ENCODE measurements at places on chromosomes 3 and 15. TPM values are rescaled to one million over a fixed set of nuclear protein-coding genes. Genes with fewer than 3 reads are reported as not detected.
A peak's percentile ranks its signal among the peaks of the same experiment; 100 is the strongest.

GRCh38 chr3:136192831-136193230, 3.3 kb downstream of the MSL2 start:
- DNase-seq, result no peak

- no peak for DNase-seq
Observed at GRCh38 chr3:17964108-17964507, 221.7 kb upstream of the TBC1D5 start.

Gene PFN2
- polyA plus RNA-seq, result 442 TPM

GRCh38 chr3:153906366-153906765, 214.8 kb upstream of the ARHGEF26 start:
- no peak for DNase-seq

DNA sequence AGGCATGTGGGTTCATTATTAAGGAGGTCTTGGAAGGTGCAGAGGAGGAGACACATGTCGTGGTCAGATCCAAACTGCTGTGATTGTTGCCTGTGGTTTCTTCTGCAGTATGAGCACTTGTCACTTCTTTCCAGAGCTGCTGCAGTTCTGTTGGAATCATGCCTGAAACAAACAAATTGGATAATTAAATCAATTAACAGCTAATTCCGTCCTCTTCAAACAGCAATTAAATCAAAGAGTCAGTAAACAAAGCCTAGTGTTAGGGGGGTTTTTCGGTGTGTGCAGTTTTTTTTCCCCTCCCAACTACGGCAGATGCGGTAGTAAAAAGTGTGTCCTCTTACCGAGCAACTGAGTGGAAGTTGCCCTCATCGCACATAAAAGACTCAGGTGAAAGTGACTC, 542.2 kb downstream of the FOXP1 start:
- no peak for DNase-seq

- peak; percentile 41 for DNase-seq
Observed at GRCh38 chr3:113948015-113948917, 453 bp downstream of the ZDHHC23 start.

- DNase-seq, result peak; percentile 68
Observed at GRCh38 chr15:63474810-63475316, 29.5 kb upstream of the USP3 start.

DNA sequence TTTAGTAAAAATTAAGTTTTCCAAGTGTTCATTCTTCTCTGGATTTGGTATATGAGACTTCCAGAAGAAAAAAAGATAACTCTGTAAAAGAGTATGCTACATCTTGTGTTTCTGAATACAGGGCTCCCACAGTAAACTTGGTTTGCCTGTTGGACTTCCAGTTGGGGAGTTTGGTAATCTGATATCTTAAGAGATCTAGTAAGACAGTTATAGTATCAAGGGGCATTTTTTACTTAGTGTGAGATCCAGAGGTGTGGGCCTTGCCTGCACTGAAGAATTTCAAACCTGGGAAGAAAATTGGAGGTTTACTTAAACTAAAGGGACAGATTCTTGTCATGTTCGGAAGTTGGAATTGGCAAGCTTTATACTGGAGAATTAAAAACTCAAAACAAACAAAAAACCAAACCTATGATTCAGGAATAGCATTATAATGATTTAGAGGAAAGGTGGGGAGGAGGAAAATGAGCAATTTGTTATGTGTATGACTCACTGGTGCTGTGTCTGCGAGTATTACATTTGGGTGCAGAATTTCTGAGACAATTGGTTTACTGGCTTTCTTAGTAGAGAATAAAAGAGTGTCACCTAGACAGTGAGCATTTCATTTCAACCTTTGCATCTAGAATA, 58.9 kb upstream of the ULK4 start:
- DNase-seq, result no peak

DNA sequence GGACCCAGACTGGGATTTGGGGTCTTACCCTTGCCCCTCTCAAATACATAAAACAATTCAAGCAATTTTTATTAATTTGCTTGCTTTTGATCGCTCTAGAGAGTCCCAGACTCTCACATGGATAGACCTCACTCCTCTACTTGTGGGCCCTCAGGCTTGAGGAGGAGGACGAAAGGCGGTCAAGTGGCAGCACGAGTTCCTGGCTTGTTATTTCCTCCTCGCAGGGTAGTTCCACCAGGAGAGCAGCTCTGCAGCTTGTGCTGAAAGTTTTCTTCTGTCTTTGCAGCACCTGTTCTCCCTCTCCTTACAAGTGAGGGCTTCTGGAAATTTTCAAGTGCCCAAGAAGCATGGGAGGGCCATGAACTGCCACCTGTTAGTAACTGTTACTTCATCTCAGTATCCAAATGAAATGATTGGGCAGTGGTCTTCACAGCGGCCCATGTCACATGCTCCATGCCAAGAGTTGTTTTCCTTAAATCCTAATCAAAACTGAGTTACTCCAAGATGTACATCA, 22.7 kb downstream of the ABI3BP start:
- no peak for DNase-seq

Gene NEK11
- polyA plus RNA-seq, result 24.3 TPM

DNA sequence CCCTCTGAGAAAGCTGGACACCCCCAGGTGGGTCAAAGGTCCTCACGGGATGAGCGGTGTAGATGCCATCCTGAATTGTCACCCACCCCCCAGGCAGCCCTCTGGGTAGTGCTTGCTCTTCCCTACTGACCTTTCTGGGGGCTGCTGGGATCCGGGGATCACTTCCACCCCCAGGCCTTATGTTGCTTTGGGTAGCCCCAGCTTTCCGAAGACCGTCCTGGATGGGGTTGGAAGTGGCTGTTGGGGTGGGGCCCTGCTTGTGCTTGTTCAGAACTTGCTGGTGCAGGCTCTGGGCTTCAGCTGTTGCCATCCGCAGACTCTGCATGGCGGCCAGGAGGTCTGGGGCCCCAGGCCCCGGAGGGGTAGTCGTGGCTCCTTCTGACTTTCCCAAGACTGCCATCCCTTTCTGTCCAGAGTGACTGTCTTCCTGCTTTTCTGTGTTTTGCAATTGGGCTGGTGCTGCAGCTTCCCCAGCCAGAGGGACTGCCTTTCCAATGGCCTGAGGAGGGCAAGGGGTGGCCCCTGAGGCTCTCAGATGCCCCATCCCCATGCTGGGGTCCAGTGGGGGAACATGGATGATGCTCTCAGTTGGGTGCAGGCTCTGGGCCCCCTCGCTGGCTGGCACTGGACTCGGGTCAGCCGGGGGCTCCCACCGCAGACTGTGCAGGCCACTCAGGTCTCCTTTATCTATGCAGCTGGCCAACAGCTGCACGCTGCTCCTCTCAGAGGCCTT, 6.3 kb downstream of the XIRP1 start:
- no peak for DNase-seq

DNA sequence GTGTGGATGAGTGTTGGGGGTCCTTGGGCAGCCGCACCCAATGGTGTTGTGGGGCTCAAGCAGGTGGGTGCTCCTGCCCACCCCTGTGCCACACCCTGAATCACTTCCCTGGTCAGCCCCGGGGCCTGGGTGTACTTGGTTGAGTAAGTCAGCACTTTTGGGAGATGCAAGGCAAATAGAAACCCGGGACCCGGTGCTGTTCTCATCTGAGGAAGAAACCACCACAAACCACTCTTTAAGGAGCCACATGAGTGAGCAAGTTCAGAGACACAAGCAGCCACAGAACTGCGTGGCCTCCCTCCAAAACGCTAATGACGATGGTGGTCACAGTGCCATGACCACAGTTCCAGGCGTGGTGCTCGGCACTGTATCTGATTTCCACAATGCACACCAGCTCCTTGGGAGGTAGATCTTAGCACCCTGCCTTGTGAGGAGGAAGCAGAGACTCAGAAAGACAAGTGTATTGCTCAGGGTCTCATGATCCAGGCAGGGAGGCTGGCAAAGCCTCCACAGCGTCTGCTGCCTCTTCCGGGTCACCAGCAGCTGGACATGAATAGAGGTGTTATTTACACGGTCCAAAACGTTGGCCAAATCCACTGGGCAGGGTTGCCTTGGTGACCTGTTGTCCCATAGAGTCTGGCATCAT, 118.2 kb upstream of the ALDH1A3 start:
- DNase-seq, result no peak

DNA sequence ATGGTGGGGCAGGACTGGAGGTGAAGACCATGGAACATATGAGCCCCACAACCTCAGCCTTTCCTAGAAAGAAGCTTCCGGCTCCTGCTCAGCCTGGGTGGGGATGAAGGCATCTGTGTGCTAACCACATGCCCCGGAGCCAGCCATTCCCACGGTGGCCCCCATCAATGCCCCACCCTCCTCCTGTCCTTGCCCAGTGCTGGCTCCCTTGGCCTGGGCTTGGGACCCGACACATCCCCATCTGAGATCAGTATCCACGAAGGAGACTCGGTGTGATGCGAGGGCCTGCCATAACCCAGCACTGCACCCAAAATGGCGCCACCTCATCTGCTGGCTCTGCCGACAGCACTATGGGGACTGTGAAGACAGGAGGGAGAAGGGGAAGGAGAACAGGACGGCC, 16.5 kb upstream of the PLXND1 start:
- no peak for DNase-seq

DNA sequence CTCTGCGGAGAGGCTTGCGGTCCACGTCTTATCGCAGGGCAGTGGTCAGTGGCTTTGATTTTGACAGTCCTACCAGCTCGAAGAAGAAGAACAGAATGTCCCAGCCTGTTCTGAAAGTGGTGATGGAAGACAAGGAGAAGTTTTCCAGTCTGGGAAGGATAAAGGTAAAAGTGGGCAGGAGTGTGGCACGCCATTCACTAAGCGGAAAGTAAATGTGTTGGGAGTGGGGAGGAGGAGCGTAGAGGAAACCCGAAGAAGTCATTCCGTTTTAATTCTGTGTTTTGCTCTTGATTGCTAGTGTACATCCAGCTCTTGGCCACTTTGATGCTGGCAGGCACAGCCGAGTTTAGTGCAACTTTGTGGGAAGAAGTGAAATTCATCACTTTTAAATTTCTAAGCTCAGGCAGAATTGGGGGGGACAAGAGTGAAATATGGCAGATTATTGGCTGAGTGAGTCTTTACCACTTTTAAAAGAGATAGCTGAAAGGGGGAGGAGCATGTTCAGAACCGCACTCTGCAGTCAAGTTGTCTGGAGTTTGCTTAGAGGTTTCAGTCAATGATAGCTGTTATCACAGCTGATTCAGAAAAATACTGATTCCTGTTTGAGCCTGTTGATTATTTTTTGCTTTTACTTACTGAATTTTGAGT, 1.8 kb downstream of the ARHGEF26 start:
- peak; percentile 30 for DNase-seq

- DNase-seq, result no peak
Observed at GRCh38 chr15:100994597-100995446, 75.7 kb downstream of the LRRK1 start.

DNA sequence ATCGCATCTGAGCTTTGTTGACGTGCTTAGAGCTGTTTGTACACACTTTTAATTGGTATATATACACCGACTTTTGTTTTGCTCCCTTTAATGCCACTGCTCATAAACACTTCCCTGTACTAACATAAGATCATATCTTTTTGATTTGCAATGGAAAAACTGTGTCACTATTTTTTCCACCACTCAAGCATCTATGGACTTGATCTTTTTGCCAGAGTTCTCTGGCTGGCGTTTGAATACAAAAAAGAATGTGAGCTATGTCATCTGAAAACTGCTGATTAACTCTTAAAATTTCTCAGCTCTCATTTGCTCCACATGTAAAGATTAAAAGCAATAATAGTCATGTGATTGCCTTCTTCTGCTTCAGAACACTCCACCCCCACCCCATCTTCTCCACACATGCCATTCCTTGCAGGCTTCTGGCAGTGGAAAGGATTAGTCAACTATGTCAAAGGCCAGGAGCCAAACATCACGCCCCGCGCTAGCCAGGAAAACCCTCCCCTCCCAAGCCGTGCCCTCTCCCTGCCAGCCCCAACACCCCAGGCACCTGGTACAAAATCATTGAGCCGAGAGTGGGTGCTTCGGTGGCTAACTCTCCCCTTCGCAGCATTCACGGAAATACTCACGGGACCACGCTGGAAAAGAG, 123.4 kb upstream of the MEF2A start:
- DNase-seq, result no peak

- no peak for DNase-seq
Observed at GRCh38 chr3:123475786-123476185, 26.9 kb upstream of the ADCY5 start.

Gene NDUFB4
- 167 TPM for polyA plus RNA-seq

Gene GAP43
- polyA plus RNA-seq, result 0.30 TPM

DNA sequence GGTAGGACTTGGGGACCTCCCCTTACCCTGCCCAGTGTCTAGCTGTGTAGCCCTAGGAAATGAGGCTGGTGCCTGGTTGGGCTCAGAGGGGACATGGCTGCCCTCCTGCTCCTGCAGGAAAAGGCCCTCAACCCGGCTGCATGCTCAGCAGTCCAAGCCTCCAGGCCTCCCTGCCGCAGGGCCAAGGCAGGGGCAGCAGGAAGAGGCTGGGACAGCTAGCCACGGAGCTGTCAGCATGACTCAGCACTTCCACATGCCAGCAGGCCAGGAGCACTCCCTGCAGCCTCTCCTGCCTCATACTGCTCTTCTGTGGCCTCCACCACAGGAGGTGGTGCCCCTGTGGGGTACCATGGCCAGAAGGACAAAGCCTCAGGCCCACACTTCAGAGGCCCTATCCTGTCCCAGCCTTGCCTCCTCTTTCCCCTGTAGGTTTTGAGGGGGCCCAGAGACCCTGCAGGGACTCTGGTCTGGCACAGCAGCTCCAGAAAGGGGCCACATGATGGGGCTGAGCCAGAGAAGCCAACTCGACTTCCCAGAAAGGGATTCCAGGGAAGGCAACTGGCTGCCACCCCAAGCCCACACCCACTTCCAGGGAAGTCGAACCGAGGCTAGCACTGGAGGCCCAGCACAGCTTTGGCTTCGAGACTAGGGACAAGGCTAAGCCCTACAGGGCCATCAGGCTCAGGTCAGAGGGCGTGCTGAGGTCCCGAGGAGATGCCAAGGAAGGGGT, 19.5 kb downstream of the TKT start:
- no peak for DNase-seq

DNA sequence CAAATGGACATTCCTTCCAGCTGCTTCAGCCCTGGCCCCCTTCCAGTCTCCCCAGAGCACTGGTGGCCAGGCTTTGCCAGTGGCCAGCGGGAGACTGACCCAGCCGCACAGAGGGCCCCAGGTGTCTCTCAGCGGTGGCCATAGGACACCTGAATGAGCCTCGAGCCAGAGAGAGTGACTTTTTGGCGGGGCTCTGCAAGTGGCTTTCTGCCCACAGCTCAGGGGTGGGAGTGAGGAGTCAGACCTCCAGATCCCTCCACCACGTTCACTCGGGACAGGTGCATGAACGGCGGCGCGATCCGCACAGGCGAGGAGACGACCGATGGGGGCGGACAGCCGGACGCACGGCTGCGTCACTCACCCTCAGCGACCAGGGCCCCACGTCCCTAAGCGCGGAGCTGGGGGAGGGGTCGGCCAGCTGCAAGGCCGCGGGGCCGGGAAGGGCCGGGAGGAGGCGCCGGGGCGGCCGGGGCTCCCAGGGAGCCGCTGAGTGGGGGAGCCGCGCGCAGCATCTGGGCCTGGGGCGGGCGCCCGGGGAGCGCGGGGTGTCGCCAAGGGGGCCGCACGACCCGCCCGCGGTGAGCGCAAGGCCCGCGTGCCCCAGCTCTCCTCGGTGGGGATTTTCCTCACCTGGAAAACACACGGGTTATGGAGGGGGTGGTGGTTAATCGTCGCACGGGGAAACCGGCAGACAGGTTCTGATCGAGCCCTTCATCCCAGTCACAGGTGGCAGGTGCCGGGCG, 57.1 kb downstream of the BDH1 start:
- DNase-seq, result no peak

Gene SLC24A5
- 2.0 TPM for polyA plus RNA-seq

Data from left kidney (tissue), 8 donors.